SW480 (cell line): ENCODE measurements at places on chromosomes 4 and X.

DNA sequence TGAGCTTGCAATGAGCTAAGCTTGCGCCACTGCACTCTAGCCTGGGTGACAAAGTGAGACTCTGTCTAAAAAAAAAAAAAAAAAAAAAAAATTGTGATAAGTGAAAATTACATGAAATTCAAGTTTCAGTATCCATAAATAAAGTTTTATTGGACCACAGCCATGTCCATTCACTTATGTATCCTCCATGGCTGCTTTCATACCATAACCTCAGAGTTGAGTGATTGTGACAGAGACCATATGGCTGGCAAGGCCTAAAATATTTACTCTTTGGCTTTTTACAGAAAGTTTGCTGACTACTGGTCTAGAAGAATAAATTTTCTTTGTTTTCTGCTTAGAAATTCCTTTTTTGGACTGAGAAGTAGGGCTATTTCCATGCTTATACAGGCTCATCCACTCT, 11.8 kb upstream of the SHISA3 start:
- no peak for DNase-seq

GRCh38 chr4:181835348-181835747, 407.9 kb upstream of the TENM3 start:
- DNase-seq, result no peak

DNA sequence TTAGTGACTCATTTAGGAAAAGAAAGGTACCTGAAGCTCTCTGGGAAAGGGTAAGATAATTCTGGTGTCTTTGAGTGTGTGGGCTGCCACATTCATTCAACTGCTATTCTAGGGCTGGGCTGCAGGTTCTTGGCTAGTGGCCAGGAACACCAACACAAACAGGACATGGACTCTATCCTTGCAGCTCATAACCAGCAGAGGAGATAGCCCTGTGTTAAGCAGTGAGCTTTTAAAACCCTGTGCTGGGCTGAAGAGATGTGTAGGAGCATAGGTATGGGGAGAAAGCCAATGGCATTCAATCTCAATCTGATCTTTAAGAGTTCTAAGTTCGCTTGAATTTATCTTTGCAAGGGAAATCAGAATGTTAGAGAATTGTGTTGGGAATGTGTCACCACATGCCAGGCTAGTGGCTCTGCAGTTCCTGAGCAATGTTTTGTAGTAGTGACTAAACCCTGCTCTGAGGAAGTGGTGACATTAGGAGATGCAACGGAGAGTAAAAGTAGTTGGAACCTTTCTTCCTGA, 39.2 kb downstream of the SGMS2 start:
- DNase-seq, result peak; percentile 26

- no peak for DNase-seq
Observed at GRCh38 chr4:41678086-41678816, 70.3 kb downstream of the PHOX2B start.

- no peak for DNase-seq
Observed at GRCh38 chr4:175807547-175807946, 4.5 kb downstream of the GPM6A start.

DNA sequence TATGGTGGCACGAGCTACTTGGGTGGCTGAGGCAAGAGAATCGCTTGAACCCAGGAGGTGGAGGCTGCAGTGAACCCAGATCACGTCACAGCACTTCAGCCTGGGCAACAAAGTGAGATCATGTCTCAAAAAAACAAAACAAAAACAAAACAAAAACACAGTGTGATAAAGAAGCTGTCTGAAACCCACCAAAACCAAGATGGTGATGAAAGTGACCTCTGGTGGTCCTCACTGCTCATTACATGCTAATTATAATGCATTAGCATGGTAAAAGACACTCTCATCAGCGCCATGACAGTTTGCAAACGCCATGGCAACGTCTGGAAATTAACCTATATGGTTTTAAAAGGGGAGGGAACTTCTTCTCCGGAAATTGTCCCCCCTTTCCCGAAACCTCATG, 29.4 kb upstream of the OPHN1 start:
- DNase-seq, result peak; percentile 58

GRCh38 chr4:68175562-68176155, 46.0 kb upstream of the TMPRSS11F start:
- DNase-seq, result peak; percentile 38

DNA sequence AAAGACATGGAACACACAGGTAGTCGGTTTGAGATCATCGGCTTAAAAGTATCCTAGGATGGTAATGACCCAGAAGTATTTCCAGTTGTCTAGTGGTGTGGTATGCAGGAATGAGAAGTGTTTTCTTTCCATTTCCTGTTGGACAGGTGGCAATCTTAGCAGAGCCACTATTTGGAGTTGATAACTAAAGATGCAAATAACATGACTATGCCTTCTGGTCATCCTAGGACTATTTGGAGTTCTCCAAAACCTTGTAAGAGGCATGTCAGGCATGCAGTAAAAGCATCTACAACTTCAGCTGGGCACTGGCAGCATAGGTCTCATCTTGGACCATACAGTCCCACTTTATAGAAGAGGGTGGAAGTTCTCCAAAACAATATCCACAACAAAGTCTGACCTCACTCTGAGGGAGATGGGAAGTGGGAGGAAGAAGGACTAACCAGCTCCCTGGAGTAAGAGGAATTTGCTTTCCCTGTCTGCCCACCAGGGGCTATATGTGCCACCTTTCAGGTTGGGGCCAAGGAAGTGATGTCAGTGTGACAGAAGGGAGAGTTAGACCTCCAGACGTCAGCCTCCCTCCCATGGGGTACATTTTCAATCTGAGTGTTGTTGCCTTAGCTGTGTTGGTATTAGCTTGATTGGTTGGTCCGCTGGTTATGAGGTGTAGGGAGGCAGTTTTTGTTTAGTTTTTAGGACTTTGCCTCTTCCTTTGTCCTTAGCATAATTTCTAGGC, 101.2 kb upstream of the MYOZ2 start:
- DNase-seq, result no peak

DNA sequence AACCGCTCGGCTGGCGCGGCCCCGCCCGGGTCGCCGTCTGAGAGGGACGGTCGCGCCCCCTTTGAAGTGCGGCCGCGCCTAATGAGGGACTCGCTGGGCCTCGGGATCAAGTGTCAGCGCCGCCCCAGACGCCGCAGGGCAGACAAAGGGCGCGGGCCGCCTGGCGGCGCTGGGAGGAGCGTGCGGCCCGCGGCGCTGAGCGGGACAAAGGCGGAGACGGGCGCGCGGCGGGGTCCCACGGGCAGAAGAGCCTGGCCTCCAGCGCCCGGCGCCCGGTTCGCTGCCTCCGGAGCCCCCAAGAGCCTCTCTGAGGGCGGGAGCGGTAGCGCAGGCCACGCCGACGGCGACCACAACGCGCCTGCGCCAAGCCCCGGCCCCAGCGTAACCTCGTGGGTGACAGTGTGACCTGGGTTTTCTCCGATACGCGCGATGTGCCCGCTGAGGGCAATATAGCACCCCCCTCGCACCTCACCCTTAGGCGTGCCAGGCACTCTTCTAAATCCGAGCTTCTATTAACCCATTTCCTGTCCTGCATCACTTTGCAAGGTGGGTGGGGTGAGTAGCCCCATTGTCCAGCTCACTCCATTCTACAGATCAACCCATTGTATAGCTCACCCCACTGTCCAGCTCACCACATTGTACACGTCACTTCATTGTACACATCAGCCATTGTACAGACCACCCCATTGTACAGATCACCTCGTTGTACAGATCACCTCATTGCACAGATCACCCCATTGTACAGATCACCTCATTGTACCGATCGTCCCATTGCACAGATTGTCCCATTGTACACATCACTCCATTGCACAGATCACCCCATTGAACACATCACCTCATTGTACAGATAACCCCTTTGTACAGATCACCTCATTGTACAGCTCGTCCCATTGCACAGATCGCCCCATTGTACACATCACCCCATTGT, 33.7 kb upstream of the STX18 start:
- peak; percentile 68 for DNase-seq
